Fibroblast of skin of left quadriceps (primary cell): ENCODE measurements at places on chromosomes 4 and X.

DNA sequence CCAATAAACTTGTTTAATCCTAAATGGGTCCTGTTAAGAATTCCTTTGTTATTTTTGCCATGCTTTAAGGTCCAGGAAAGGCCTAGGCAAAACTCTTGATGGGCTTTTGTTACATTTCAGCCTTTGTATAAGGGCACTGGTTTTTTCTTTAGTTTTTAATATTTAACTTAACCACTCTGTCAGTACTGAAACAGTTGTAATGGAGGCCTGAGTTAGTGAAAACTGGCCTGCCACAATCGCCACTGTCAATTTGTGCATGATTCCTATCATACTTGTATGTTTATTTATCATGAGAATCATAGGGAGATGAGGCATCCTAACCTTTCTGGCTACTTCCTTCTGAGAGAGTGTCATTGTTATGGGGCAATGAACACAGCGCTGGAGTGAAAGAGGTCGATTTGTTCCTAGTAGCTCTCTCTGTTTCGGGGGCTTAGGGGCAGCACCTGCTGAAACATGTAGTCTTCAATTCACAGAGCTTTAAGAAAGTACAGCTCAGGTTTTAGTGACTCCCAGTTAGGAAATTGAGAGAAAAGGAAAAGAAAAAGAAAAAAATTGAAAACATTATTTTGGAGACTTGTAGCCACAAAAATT, 393.8 kb upstream of the FSTL5 start:
- DNase-seq, result no peak

DNA sequence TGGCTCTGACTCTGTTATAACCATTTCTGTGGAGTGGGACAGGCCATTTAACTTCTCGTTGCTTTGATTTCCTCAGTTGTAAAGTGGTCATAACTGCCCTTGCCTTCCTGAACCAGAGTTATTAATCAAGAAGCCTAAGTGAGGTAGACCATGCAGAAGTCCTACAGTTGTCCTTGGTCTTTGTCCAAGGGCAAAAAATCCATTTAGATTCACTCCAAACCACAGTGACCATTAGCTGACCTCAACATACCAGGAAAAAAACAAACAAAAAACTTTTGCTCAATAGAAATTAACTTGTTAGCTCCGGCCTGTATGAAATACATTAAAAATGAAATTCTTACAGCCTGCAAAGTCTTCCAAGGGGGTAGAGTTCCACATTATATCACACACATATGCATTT, 52.7 kb downstream of the TBC1D9 start:
- no peak for DNase-seq

GRCh38 chr4:4859799-4860599, 534 bp downstream of the MSX1 start:
- DNase-seq, result no peak

- no peak for DNase-seq
Observed at GRCh38 chr4:80412322-80412721, 76.8 kb downstream of the CFAP299 start.

DNA sequence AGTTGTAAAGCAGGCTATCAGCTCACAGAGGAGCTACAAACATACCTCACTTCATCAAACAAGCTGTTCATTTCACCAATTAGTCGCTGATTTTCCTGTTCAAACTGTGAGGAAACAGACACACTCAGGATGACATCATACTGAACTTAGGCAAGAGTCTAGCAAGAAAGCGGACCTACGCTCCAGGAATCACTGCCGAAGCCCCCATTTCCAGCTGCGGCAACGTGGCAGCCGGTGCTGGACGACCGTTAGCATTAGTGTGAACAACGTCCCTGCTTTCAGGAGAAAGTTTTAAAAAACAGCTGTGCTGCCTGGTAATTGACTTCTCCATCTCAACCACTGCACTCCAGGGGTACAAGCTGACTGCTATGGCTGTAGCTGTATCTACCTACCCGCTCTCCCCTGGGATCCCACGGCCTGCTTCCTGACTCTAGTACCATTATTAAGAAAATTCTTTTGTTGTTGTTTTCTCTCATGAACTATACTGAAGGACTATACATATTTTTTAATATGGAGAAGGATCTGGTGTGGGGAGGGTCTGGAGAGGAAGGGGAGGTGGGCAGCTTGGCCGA, 38.3 kb downstream of the NSG1 start:
- DNase-seq, result no peak

DNA sequence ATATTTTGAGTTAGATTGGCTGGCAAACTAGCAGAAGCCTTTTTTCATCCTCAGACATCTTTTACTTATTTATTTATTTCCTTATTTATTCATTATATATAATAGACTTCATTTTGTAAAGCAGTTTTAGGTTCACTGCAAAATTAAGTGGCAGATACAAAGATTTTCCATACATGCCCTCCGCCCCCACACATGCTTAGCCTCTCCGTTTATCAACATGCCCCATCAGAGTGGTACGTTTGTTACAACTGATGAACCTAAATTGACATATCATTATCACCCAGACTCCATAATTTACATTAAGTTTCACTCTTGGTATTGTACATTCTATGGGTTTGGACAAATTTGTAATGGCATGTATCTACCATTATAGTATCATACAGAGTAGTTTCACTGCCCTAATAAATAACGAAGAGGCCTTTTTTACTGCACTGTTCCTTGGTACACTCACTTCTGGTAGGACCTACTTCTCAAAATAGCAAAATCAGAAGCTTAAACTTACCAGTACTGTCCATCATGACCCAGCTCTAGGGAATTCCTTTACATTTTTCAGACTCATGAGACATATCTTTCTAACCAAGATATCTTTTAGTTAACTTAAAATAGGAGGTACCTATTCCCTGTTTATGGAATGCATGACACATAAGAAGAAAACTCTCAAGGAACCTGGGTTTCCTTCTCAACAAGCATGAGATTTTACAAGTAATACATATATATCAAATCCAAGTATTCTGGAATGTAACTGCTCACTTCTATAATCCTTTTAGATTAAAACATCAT, 4.8 kb upstream of the TMPRSS11B start:
- no peak for DNase-seq

GRCh38 chr4:183855323-183856190, 49.5 kb upstream of the STOX2 start:
- no peak for DNase-seq

DNA sequence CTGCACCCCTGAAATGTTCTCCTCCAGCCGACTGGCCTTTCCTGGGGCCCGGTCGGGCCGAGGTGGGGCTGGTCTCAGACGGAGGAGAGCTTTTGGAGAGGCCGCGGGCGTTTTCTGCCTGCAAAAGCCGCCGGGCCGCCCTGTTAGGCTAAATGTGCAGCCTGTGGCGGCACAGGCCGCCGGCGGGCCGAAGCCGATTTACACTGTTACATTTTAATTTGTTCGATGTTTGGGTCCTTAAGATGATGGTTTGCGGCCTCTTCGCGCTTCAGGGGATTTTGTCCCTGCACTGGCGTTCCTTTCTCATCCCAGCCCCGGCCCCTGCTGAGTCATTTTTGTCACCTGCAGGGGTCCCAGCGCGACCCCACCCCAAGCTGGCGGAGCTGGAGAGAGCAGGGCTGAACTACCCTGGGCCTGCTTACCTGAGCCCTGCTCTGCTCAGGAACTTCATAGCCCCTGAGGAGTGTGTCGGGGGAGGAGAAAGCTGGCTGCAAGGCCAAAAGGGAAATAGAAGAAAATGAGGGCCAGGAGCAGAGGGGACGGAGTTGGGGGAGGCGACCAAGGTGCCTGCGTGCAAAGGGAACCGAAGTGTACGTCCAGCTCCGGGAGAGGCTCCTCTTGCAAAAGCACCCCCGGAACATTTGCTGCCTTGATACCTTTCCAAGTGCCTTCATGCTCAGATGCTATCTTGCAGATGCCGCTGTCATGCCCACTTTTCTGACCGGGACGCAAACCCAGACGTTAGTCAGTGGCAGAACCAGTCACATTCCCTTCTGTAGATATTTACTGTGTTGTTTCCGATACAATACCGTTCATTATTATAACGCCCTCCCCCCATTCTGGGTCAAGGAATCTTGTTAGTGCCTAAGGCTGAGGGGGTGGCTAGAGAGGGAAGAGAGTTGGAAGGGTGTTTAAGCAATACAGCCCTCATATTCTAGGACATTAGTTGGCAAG, 977 bp upstream of the RBBP7 start:
- no peak for DNase-seq

DNA sequence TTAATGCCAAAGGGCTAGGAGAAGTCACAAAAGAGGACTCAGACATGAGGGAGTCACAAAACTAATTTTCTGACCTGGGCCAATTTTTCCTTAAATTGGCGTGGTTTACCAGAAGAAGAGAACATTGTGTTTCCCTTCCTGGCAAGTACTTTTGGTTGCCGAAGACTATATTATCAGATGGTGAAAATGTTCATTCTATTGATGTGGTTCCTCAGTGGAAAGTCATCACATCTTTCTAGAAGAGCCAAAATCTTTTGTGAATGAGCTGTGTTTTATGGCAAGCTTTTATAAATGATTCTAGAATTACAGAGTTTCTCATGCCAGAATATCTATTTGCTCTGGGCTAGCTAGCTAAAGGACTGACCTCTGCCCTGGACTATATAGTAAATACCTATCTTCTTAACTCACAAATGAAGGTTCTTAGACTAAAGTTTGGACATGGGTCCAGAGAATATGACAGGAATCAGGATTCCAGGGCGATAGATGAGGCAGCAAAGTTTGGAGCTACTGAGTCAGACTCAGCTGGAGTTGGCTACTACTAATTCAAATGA, 288.9 kb downstream of the IL1RAPL2 start:
- no peak for DNase-seq

DNA sequence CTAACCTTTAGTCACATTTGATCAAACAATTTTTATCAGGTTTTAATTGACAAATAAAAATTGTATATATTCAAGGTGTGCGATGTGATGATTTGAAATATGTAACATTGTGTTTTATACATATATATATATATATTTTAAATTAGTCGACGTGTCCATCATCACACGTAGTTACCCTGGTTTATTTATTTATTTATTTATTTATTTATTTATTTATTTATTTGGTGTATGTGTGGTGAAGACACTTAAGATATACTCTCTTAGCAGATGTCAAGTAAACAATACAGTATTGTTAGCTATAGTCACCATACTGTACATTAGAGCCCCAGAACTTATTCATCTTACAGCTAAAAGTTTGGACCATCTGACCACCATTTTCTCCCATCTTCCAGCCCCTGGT, 224.9 kb upstream of the HHIP start:
- no peak for DNase-seq

- no peak for DNase-seq
Observed at GRCh38 chr4:4960574-4960973, 58.7 kb downstream of the CYTL1 start.

DNA sequence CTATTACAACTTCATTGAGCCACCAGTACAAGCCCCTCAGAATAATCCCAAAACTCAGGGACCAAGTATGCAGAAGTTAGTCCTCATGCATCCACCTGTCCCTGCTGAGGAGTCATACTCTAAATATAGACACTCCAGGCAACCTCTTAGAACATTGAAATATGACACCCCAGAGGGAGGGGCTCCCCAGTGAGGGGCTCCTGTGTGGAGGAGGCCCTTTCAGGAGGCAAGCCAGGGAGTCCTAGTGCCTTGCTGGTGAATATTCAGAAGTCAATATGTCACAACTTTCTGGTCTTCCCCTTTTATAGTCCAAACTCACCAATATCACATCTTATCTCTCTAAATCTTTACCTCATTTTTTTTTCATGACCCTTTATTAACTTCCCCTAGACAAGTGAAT, 1.6 kb upstream of the ARMCX6 start:
- DNase-seq, result no peak

GRCh38 chr4:6197433-6198174, 2.7 kb downstream of the JAKMIP1 start:
- DNase-seq, result no peak

- DNase-seq, result no peak
Observed at GRCh38 chr4:28241021-28241420, 1380.4 kb downstream of the STIM2 start.

DNA sequence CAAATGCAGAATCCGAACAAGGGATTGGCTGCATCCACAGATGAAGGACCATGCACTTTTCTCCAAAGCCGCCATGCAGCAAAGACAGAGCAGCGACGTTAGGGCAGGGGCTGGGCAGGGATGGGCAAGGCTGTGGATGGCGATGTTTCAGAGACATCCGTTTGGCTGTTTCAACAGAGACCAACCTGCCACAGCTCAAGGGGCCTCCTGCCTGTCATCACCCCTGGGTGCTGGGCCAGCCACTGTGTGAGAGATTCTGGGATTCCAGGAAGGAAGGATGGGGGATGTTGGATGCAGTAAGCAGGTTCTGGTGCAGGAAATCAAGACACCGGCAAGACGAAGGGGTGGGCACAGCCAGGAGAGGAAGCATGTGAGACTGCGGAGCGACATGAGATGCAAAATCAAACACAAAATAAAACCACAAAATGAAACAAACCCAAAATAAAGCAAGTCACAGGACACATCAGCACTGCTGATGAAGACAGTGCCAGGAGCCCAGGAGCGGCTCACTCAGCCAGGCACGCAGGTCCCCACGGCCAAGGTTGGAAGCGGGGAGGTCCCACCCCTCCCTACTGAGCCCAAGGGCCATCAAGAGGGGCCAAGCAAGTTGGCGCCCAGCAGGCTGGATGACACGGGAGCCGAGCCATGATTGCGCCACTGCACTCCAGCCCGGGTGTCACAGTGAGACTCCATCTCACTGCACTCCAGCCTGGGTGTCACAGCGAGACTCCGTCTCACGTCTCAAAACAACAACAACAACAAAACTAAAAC, 68.1 kb downstream of the FAM53A start:
- DNase-seq, result no peak

GRCh38 chr4:8695237-8696219, 103.0 kb downstream of the CPZ start:
- DNase-seq, result no peak

- peak; percentile 94 for DNase-seq
Observed at GRCh38 chr4:57044279-57044678, 65.6 kb downstream of the POLR2B start.

DNA sequence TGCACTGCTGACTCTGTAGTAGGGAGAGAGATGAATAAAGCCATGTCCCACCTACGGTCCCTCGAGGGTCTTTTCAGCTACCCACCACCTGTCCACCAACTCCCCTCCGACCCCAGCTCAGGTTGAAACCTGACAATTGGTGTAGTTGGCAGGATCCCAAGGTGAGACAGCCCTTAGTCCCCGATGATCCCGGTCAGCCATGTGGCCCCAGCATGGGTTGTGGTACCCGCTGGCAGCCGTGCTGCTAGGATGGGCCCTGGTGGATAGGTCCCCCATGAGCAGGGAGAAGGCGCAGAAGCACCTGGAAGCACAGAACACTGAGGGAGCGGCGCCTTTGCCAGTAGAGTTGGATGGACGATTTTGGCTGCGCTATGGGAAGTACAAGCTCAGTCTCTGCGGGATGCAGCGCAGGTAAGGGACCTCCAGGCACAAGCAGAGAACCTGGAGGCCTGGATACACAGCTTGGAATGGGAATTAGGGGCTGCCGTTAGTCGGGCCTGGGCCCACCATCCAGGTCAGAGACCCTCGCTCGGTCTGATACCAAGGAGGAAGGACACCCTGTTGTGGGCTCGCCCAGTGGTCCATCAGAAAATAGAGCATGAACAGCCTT, 694.6 kb upstream of the AGA start:
- DNase-seq, result no peak

GRCh38 chrX:67777148-67777547, 233.3 kb downstream of the AR start:
- DNase-seq, result no peak
